ENCODE measurements at places on chromosomes 13 and 19. TPM values are rescaled to one million over a fixed set of nuclear protein-coding genes. Genes with fewer than 3 reads are reported as not detected.

GRCh38 chr13:107421028-107421427 lies 794.3 kb downstream of the LIG4 start:
- no peaks in the 10 kb centered on the region for H3K4me1 ChIP-seq
- no peaks in the 10 kb centered on the region for H3K36me3 ChIP-seq
- DNase-seq: no peak
- no peak overlapping the region for H3K4me3 ChIP-seq
- no peak overlapping the region for H3K27ac ChIP-seq

DNA sequence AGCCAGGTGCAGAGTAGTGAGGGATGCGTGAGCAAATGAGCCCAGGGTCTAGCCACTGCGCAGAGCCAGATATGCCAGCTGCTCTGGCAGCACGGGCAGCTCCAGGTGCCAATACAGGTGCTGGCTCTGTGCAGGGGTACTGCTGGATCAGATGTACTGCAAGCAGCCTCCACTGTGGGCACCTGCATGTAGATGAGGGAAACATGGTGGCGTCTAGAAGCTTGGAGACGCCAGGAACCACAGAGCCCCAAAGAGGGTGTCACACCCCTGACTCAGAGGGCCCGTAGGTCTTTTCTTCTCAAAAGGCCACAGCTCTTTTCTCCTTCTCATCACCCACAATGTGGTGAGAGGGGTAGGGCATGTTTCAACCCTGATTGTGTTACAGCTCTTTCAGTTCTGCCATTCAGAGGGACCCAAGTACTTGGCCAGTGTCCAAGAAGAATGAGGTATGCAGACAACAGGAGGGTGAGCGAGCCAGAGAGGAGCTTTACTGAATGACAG lies 244.4 kb upstream of the SLITRK1 start:
- no peaks in the 10 kb centered on the region for H3K36me3 ChIP-seq
- no peak for DNase-seq
- no peaks in the 10 kb centered on the region for H3K4me1 ChIP-seq
- no peak overlapping the region for H3K4me3 ChIP-seq

GRCh38 chr13:70043685-70044084 lies 63.9 kb upstream of the ATXN8OS start:
- no peak for DNase-seq
- H3K4me1 ChIP-seq: no peaks in the 10 kb centered on the region
- no peaks in the 10 kb centered on the region for H3K27me3 ChIP-seq
- H3K4me3 ChIP-seq: no peak overlapping the region
- H3K27ac ChIP-seq: no peak overlapping the region

GRCh38 chr19:6736917-6737283 lies 480 bp downstream of the GPR108 start:
- H3K4me1 ChIP-seq: peaks cover 20% of the 10 kb centered on the region
- H3K36me3 ChIP-seq: no peaks in the 10 kb centered on the region
- DNase-seq: no peak
- peak overlapping the region; percentile 81 for H3K4me3 ChIP-seq

HTR2A gene
- total RNA-seq: not detected

- DNase-seq: no peak
- H3K27me3 ChIP-seq: no peaks in the 10 kb centered on the region
- H3K36me3 ChIP-seq: no peaks in the 10 kb centered on the region
Observed at GRCh38 chr19:40394816-40395210, 4.8 kb upstream of the HIPK4 start.

DNA sequence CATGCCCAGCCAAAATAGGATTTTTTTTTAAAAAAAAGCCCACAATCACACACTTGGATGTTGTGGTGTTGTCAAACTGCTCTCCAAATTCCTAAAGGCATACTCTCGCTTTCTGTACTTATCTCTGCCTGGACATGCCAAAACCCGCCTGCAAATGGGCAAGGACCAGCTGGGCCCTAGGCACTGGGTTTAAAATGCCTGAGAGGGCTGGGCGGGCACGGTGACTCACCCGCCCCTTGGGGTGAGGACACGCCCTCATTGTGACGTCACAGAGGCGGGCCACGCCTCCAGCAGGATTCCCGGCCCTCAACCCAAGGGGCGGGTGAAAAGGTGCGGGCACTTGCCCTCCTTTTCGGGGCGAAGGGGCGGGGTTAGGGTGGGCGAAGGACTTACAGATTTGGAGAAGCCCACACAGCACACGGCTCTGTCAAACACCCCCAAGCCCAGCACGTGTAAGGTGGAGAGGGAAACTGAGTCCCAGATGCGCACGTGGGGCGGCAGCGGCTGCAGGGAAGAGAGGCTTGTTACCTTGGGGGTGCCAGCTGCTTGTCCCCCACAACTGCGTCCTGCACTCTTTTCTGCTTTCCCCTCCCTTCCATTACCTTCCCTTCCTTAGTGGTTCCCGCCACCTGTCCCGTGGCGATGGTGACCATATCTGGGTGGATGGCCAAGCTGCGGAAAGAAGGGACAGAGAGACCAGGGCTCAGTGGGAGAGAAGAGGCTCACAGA lies 6.6 kb downstream of the EML2 start:
- peak overlapping the region; percentile 86 for H3K27ac ChIP-seq
- no peaks in the 10 kb centered on the region for H3K36me3 ChIP-seq
- no peaks in the 10 kb centered on the region for H3K27me3 ChIP-seq
- no peak overlapping the region for H3K4me3 ChIP-seq

SWSAP1 gene
- 3.9 TPM for total RNA-seq

ECSIT gene
- 39.8 TPM for total RNA-seq

TYROBP gene
- total RNA-seq: not detected

DNA sequence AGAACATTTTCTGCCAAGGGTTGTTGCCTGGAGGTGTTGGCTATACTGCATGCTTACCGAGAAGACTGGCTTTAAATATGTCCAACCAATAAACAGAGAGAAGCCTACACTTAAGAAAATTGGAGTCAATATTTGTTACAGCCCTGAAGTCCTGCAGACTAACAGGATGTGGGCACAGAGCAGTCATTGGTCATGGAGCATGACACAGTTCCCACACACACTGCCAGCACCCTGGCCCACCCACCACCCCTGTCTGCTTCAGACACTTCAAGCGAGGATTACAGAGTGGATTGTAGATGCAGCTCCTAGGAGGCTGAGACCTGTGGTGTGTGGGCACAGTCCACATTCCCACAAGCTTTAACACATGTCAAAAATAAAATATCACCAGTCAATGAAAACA lies 21.0 kb upstream of the SERP2 start:
- H3K27me3 ChIP-seq: no peaks in the 10 kb centered on the region
- no peak overlapping the region for H3K4me3 ChIP-seq
- H3K36me3 ChIP-seq: no peaks in the 10 kb centered on the region
- H3K27ac ChIP-seq: no peak overlapping the region
- no peak for DNase-seq

GRCh38 chr19:3950871-3951861 lies 18.3 kb downstream of the NMRK2 start:
- no peak overlapping the region for H3K27ac ChIP-seq
- no peak for DNase-seq
- no peak overlapping the region for H3K4me3 ChIP-seq
- no peaks in the 10 kb centered on the region for H3K36me3 ChIP-seq
- H3K4me1 ChIP-seq: peaks cover 6% of the 10 kb centered on the region
- H3K27me3 ChIP-seq: no peaks in the 10 kb centered on the region

ZNF835 gene
- total RNA-seq: not detected

DNA sequence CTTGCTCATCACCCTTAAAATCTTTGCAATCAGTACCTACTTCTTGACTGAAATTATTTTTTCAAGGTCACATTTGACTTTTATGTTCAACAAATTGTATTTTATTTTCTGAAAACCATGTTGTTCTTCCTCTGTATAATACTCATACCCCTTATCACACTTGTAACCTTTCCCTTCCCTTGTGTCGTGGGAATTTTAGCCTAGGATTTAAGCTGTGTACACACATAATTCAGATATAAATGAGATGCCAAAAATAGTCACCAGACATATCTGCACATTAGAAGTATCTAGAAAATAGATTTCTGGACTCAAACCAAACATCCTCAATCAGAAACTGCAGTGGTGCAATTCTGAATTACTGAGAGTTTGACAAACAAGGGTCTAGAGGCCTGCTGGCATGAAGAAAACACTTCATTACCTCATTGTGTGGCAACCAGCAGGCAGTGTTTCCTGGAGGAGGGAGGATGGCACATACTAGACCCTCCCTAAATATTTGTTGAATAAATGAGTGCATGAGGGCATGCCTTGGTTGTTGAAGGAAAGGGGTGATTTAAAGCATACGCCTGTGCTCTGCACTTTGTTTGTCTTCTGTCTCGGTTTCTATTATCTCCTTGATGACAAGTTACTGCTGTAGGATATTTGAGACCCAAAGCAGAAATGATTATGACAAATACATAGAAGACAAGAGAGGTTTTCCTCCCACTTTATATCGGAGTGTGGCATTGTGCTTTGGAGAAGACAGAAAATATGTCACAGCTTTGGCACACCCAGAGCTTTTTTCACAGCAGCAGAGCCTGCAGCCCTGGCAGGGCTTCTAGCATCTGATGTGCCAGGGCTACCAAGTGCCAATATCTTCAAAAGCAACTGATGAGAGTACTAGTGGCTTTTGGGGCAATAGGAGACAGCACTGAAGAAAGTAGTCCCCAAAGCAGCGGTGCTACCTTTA lies 881.1 kb downstream of the PCDH9 start:
- H3K36me3 ChIP-seq: no peaks in the 10 kb centered on the region
- H3K27ac ChIP-seq: no peak overlapping the region
- no peak for DNase-seq
- H3K27me3 ChIP-seq: no peaks in the 10 kb centered on the region

DNA sequence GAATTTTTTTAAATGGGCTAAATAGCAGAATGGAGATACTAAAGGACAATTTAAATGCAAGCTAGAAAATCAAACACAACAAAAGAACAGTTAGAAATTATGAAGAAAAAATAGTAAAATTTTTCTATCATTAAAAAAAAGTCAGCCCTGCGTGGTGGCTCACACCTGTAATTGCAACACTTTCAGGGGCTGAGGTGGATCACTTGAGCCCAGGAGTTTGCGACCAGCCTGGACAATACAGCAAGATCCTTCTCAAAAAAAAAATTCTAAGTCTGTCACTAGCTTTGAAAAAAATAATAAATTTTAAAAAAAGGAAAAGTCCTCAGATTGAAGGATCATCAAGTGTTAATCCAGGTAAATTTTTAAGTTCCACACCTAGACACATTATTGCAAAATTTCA lies 7.7 kb downstream of the TUBGCP3 start:
- no peak overlapping the region for H3K27ac ChIP-seq
- H3K36me3 ChIP-seq: peaks cover 1% of the 10 kb centered on the region
- H3K27me3 ChIP-seq: no peaks in the 10 kb centered on the region

FUT1 gene
- 26.1 TPM for total RNA-seq

GRCh38 chr13:114115191-114115671 lies 17.2 kb downstream of the RASA3 start:
- H3K36me3 ChIP-seq: no peaks in the 10 kb centered on the region
- peak; percentile 62 for DNase-seq
- H3K4me1 ChIP-seq: peaks cover 22% of the 10 kb centered on the region
- no peaks in the 10 kb centered on the region for H3K27me3 ChIP-seq
- no peak overlapping the region for H3K4me3 ChIP-seq
- peak overlapping the region; percentile 86 for H3K27ac ChIP-seq

POSTN gene
- total RNA-seq: 0.21 TPM

DNA sequence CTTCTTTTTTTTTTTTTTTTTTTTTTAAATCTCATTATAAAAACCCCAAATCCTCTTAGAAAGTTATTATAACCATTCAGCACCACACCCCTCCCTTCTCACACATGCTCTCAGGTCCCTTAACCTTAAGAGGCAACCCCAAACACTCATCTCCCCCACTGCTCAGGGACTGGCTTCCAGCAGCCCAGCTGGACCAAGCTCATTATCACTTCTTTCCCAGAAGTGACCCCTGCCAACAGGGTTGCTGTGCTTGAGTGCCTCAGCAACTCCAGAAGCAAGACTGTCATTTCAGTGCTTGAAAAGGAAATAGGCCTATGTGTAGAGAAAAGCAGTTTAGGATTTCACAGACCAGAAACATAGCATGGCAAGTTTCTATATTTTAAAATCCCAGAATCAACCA lies 84.3 kb downstream of the SLAIN1 start:
- H3K4me3 ChIP-seq: no peak overlapping the region
- DNase-seq: no peak
- no peaks in the 10 kb centered on the region for H3K27me3 ChIP-seq
- no peaks in the 10 kb centered on the region for H3K36me3 ChIP-seq
- no peak overlapping the region for H3K27ac ChIP-seq

GRCh38 chr13:110713981-110714796 lies 689 bp downstream of the ING1 start:
- H3K36me3 ChIP-seq: no peaks in the 10 kb centered on the region
- H3K4me1 ChIP-seq: peaks cover 16% of the 10 kb centered on the region
- H3K27me3 ChIP-seq: no peaks in the 10 kb centered on the region
- H3K27ac ChIP-seq: peak overlapping the region; percentile 96
- peak overlapping the region; percentile 93 for H3K4me3 ChIP-seq

ZNF568 gene
- total RNA-seq: not detected

DNA sequence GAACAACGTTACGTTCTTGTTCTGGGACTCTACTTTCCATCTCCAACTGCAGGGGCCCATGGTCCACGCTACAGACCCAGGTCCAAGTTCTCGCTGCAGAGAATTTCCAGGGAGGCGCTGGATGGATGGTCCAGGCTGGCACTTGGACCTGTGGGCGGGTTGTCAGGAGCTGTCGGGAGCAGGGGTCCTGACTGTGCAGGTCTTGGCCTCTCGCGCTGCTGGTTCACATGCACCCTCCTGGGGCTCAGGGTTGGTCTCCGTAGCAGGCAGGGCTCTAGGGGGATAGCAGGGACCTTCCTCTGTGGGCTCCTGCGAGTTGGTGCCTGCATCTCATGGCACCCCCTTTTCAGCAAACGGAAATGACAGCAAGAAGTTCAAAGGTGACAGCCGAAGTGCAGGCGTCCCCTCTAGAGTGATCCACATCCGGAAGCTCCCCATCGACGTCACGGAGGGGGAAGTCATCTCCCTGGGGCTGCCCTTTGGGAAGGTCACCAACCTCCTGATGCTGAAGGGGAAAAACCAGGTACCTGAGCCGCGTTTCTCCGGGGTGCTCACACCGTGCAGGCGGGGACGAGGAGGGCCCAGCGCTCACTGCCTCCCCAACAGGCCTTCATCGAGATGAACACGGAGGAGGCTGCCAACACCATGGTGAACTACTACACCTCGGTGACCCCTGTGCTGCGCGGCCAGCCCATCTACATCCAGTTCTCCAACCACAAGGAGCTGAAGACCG lies 6.6 kb downstream of the PTBP1 start:
- H3K27me3 ChIP-seq: no peaks in the 10 kb centered on the region
- no peak overlapping the region for H3K4me3 ChIP-seq
- H3K27ac ChIP-seq: no peak overlapping the region
- DNase-seq: no peak
- peaks cover 20% of the 10 kb centered on the region for H3K36me3 ChIP-seq

SIGLEC11 gene
- not detected for total RNA-seq

NKPD1 gene
- total RNA-seq: 2.4 TPM

GRCh38 chr13:36831291-36831690 lies 12.3 kb downstream of the RFXAP start:
- no peak for DNase-seq
- no peaks in the 10 kb centered on the region for H3K27me3 ChIP-seq
- H3K4me1 ChIP-seq: no peaks in the 10 kb centered on the region
- H3K4me3 ChIP-seq: no peak overlapping the region
- H3K27ac ChIP-seq: no peak overlapping the region
